AG10803 (cell line): ENCODE measurements at places on chromosomes 16 and 17.
A peak's percentile ranks its signal among the peaks of the same experiment; 100 is the strongest.

- DNase-seq: no peak
These were observed 136.0 kb downstream of the ANKRD11 start for GRCh38 chr16:89354325-89354724.

DNA sequence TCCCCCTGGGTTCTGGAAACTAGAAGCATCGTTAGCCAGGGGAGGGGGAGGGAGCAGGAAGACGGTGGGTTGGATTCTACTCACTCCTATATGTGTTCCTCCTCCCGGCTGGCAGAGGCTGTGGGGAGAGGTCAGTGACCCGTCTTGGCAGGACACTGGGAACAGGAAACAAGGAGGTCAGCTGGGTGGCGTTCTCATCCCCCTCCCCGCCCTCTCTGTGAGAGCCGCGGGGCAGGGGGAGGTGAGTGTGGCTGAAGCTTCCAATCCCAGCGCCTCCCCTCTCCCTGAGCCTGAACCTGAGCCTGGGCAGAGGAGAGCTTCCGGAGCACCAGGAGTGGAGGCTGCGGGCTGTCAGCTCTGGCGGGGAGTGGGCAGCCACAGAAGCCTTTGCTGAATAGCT lies 12.5 kb downstream of the GPRC5C start:
- DNase-seq: no peak

- DNase-seq: peak; percentile 50
These were observed 941 bp upstream of the MRPS34 start for GRCh38 chr16:1773703-1774447.

- peak; percentile 41 for DNase-seq
These were observed 863 bp downstream of the ADPRM start for GRCh38 chr17:10698096-10698818.

DNA sequence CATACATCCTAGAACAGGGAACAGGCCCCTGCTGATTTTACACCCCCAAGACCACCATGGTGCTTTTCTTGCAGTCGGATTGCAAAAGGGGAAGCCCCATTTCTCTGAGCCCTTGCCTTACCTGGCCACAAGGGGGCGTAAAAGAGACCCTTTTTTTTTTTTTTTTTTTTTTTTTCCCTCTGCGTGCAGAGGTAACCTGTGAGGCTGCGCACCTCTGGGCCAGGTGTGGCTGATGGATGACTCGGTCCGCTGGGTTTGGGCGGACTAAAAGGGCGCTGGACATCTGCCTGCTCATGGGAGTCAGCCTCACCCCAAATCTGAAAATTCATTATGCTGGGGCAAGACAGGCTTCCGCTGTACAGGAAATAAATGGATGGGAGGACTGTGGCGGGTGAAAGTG lies 281.0 kb downstream of the CBLN1 start:
- no peak for DNase-seq

DNA sequence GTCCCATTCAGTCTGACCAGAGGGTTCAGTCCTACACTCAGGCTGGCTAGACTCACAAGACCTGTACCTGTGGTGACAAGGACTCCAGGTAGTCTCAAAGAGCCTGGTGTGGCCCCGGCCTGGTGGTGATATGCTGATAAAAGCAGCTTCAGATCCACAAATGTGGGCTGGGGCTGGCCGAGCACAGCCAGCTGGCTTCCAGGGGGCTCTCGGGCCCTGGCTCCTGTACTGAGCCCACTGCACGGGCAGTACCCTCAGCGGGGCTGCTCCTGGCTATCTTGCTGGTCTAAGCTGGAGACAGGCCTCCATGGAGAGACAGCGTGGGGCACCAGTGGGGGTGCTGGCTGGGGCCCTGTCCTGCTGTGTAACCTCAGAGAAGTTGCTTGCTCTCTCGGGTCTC lies 4.3 kb downstream of the SMIM5 start:
- DNase-seq: no peak

DNA sequence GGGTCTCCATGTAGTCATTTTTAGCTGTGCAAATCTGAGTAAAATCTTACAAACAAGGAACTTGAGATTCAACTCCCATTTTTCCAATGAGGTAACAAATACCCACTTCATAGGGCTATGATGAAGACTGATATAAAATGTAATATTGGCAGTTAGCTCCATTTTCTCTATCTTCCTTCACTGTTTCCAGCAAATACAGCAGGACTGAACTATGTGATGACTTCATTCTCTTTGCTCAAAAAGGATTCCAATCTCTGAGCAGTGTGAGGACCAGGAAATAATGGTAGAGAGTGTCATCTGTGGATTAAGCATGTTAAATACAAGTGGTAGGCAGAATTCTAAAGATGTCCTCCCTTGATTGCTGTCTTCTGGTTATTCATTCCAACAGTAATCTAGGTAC lies 18.3 kb downstream of the RND2 start:
- DNase-seq: peak; percentile 21

GRCh38 chr17:40509626-40510327 lies 8.4 kb upstream of the TNS4 start:
- no peak for DNase-seq

DNA sequence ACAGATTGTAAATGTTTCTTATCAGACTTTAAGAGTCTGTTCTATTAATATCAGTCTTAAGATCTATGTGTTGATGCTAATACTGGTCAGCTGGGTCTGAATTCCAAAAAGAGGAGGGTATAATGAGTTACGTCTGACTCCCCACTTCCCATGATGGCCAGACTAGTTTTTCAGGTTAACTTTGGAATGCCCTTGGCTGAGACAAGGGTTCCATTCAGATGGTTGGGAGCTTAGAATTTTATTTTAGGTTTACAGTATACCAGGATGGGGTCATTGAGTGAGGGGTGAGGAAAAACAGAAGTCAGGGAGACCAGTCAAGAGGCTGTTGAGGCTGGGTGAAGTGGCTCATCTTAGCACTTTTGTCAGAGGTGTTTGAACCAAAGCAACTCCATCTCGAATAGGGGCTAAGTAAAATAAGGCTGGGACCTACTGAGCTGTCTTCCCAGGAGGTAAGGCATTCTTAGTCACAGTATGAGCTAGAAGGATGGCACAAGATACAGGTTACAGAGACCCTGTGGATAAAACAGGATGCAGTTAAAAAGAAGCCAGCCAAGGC lies 2.9 kb upstream of the TMEM231 start:
- DNase-seq: no peak

DNA sequence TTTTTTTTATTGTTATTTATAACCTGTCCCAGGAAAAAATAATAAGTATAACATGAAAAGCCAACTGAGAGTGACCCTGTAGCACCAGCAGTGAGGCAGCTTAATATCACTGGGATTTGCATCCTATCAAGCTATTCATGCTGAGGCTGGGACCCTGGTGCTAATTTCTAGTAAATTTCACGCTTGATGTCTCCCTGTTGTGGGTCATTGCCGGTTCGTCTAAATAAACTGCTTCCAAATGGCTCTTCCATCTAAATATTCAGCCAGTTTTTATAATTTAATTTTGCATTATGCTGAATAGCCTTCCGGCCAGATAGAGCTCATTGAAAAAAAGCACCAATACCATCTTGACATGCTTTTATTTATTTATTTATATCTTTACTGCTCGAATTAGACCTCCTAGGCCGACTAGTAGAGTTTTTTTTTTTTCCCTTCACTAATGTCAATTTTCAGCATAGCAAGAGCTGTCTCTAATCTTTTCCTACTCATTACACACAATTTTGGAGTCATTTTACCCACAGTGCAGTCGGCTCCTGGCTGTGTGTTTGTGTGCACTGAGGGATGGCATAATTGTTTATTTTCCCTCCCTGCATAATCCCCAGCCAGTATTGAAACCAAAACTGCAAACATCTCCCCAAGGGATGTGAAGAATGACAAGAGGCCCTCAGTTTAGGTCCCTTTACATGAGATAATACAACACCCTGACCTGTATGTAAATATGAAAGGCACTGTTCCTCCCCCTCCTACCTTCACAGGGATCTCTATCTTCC lies 168.8 kb downstream of the AATF start:
- DNase-seq: no peak

GRCh38 chr17:49523706-49524472 lies 28.8 kb downstream of the NGFR start:
- DNase-seq: no peak

DNA sequence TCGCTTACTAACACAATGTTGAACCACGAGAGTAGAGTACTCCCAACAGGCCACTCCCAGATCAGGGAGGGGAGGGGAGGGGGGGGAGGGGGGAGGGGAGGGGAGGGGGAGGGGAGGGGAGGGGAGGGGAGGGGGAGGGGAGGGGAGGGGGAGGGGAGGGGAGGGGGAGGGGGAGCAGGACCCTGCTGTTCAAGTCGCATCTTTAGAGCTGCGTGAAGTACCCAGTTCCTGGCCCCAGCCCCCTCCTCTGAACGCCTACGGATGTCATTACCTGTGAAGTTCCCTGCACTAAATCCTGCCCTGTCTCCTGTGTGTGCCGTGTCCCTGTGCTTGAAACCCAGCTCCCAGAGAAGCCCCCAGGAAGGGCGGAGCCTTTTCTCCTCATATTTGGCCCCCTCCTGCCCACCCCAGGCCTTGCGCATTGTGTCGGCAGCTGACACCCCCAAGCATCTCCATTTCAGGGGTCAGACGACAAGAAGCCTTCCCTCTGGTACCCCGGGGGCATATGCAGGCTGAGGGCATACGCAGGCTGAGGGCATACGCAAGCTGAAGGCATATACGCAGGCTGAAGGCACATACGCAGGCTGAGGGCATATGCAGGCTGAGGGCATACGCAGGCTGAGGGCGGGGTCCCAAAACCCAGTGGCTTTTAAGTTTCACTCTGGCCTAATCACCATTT lies 330.2 kb downstream of the C16orf95 start:
- no peak for DNase-seq

DNA sequence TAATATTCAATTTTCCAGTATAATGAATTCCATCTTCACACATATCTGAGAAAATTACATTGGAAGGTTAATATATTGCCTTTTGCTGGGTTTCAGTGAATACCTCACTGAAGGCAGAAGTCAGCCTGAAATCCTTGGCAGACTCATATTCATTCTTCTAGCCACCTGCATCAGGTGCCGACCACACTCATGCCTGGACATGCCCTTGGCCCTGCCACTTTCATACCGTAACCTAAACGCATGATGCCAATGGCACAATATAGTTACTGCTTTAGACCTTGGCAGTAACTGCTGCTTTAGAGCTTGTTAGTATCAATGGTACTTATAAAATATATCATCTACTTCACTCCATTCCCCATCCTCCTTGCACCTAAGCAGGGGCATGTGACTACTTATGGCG lies 817.6 kb upstream of the CDH8 start:
- no peak for DNase-seq
